ENCODE measurements at places on chromosomes 1 and 21. TPM values are rescaled to one million over a fixed set of nuclear protein-coding genes. Genes with fewer than 3 reads are reported as not detected.

DNA sequence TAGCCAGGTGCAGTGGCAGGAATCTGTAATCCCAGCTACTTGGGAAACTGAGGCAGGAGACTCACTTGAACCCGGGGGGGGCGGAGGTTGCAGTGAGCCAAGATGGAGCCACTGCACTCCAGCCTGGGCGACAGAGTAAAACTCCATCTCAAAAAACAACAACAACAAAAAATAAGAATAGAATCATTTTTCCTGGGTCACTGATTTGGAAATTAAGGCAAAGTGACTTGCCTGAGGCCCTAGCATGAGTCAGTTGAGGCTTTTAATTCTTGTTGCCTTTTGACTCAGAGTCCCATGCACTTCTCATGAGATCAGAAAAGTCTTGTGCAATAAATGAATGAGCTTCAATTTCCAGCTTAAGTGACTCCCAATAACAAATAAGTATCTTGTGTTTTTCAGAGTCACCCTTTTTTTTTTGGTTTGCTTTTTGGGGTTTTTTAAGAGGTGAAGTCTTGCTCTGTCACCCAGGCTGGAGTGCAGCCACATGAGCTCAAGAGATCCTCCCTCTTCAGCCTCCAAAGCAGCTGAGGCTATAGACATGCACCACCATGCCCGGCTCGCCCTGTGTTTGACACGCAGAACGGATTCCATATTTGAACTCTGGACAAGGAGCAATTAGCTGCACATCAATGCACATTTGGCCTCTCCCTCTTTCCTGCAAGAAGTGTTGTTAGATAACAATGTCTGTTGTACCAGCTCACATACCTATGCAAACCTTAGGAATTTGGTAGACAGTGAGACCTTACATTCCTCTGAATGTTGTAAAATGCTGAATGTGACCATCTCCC is 3.4 kb upstream of the PLEKHM2 start:
- no peak for DNase-seq

DNA sequence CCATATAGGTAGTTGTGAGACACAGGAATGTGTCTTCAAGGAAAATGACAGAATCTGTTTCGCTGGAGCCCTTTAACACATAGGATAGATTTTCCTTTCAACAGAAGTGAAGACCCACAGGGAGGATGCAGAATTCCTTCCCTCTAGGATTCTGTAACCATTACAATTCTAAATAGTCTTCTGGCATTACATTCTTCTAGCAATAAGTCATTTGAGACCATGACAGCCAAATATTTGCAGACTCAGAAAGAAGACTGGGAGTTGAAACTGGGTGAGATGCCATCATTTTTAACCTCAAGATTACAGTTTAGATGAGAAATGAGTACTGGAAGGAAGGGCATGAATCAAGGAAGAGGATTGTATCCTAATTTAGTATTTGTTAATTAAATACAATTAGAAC is 61.6 kb downstream of the ZBTB18 start:
- DNase-seq = no peak

THEMIS2 gene
- 22.0 TPM for total RNA-seq

UBE2G2 gene
- 128 TPM for total RNA-seq

DNA sequence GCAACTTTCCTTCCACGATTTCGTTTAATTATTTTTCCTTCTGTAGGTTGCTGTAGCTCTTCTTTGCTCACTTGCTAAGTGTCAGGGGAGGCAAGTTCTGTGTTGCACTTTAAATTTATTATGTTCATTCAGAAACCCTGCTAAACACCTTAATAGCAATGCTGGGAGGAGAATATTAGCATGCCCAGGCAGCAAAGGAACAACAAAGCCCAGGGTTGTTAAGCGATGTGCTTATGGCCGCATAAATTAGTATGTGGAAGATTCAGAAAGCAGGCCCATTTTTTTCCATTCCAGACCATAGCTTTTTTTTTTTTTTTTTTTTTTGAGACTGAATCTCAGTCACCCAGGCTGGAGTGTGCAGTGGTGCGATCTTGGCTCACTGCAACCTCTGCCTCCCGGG is 151.3 kb downstream of the BACH1 start:
- DNase-seq = no peak

NTNG1 gene
- total RNA-seq = 0.32 TPM

HDGF gene
- total RNA-seq = 133 TPM

- no peak for DNase-seq
Observed at GRCh38 chr1:73662526-73662925, 535.5 kb downstream of the LRRIQ3 start.

CR1L gene
- not detected for total RNA-seq

UTP25 gene
- 15.5 TPM for total RNA-seq

NCAM2 gene
- 2.6 TPM for total RNA-seq

CD1B gene
- total RNA-seq = not detected

GRCh38 chr1:64136296-64136695 is 67.1 kb upstream of the UBE2U start:
- DNase-seq = no peak

SRP9 gene
- 251 TPM for total RNA-seq

- no peak for DNase-seq
Observed at GRCh38 chr1:114061121-114061830, 82.0 kb downstream of the OLFML3 start.

Measured in breast epithelium (tissue), 4 donors.